PC-9 (cell line): ENCODE measurements at places on chromosomes 3 and 15. TPM values are rescaled to one million over a fixed set of nuclear protein-coding genes. Genes with fewer than 3 reads are reported as not detected.

DNA sequence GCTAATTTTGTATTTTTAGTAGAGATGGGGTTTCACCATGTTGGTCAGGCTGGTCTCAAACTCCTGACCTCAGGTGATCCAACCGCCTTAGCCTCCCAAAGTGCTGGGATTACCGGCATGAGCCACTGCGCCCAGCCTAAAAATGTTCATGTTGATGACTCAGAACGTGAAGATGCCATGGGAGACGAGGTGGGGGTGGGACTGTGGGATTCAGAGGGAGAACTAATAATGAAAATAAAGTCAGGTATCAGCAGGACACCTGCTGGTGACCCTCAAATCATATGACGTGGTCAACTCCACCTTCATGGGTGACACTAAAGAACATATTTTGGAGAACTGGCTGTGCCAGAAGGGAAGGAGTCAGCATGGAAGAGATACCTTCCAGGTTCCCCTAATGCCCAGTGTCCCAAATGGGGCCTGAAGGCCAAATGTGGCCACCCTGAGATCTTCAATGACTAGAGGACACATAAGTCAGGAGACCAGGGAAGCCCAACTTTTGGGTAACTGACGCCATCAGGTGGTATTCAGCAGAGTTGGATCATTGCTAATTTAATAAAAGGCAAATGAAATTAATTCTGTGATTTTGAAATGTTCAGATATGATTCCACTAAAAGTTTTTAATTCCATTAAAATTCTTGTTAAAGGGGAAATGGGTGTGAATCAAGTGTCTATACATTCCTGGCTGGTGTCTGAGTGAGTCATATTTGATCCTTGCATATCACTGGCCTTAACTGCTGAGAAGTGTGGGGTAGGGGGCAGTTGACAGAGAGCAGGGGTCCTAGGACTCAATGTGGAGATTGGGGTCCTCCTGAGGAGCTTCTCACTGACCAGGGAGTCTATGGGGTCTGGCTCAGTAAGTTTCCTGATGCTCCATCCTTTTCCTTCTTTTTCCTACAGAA is 88.6 kb upstream of the GSK3B start:
- H3K27me3 ChIP-seq = no peaks in the 10 kb centered on the region
- DNase-seq = peak; percentile 53
- no peaks in the 10 kb centered on the region for H3K36me3 ChIP-seq
- peak overlapping the region; percentile 7; the same call in 1 of the 2 replicates for H3K27ac ChIP-seq
- H3K4me1 ChIP-seq = peaks cover 39% of the 10 kb centered on the region

GRCh38 chr3:155651489-155652218 is 93.2 kb downstream of the PLCH1 start:
- no peak overlapping the region for H3K4me3 ChIP-seq
- DNase-seq = no peak

DNA sequence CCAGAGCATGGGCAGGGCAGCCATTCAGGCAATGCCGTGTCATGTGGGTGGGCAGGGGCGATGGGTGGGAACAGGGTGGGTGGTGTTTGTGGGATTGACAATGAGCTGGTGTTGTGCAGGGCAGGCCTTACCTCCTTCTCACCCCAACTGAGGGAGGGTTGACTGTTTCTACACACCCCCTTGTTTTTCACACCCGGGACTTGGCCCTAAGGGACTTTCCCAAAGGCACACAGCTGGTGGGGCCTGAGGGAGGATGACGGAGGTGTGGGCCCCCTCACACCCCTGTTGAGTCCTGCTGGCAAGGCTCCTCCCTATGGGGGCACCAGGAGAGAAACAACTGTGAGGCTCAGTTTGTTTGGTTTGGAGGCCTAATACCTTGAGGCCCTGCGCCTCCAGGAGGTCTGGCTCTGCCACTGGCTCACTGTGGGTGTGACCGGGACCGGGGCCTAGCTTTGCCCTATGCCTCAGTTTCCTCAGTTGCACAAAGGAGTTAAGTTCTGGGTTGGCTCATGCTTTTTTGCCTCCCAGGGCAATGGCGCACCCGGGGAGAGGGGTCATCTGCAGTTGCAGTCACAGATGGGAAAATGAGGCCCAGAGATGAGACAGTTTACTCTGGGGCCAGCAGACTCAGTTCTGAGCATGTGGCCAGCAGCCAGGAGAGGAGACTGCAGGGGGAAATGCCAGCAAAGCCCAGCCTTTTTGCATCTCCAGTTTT is 5.1 kb upstream of the DNAH1 start:
- peaks cover 19% of the 10 kb centered on the region for H3K4me1 ChIP-seq
- no peaks in the 10 kb centered on the region for H3K27me3 ChIP-seq
- no peak overlapping the region for H3K4me3 ChIP-seq
- H3K27ac ChIP-seq = no peak overlapping the region
- no peaks in the 10 kb centered on the region for H3K36me3 ChIP-seq
- DNase-seq = no peak

- DNase-seq = no peak
- H3K36me3 ChIP-seq = 0 out of 2 replicates have a peak, but pooled peaks cover 9% of the 10 kb centered on the region
- no peaks in the 10 kb centered on the region for H3K4me1 ChIP-seq
- 0 out of 2 replicates have a peak overlapping the region, but pooled peaks have one; percentile 14 for H3K27ac ChIP-seq
- no peaks in the 10 kb centered on the region for H3K27me3 ChIP-seq
- no peak overlapping the region for H3K4me3 ChIP-seq
Observed at GRCh38 chr3:185702262-185703225, 116.4 kb downstream of the SENP2 start.

DNA sequence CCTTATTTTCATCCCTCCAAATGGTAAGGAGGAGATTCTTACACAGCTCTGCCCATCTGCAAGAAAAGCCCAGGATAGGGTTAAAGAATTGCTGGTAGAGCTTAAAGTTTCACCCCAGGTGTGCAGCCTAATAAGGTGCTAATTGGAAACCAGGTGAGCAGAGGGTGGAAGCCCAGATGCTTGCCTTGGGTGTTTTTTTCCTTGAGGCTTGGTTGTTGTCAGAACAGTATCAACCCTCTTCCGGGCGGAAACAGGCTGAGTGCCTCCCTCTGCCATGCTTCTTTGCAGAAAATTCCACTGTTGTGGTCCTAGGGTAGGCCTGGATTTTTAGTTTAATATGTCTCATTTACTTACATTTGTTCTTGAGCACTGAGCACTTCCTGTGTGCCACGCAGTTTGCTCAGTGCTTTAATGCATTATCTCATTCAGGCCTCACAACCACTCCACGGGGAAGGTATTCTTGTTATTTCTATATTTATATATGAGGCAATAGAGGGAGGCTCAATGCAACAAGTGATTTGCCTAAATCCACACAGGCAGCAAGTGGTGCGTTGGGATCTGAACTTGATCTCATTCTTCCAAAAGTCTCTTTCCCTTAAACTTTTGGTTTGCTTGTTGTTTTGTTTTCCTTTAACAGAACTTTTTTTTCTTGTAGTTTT is 115.0 kb upstream of the LRIG1 start:
- no peak overlapping the region for H3K4me3 ChIP-seq
- no peaks in the 10 kb centered on the region for H3K27me3 ChIP-seq
- H3K36me3 ChIP-seq = no peaks in the 10 kb centered on the region

Gene AGTR1
- not detected in 2 replicates for total RNA-seq

Gene CIDEC
- total RNA-seq = 0.37 TPM in 1 of 2 replicates, not detected in the other

Gene BFSP2
- not detected in 2 replicates for total RNA-seq
